ENCODE measurements at places on chromosomes 6 and 20. TPM values are rescaled to one million over a fixed set of nuclear protein-coding genes. Genes with fewer than 3 reads are reported as not detected.

OR2H2 gene
- total RNA-seq = not detected

RAB44 gene
- total RNA-seq = 0.12 TPM

GPLD1 gene
- 1.2 TPM for total RNA-seq

ARFGEF3 gene
- 1.4 TPM for total RNA-seq

ALDH5A1 gene
- 16.2 TPM for total RNA-seq

SLC52A3 gene
- 3.6 TPM for total RNA-seq

DEFB125 gene
- not detected for total RNA-seq

FOXQ1 gene
- not detected for total RNA-seq

DLL1 gene
- 26.8 TPM for total RNA-seq

TRIM40 gene
- total RNA-seq = not detected

FAM209B gene
- not detected for total RNA-seq
